ENCODE measurements at places on chromosomes 13 and 19. TPM values are rescaled to one million over a fixed set of nuclear protein-coding genes. Genes with fewer than 3 reads are reported as not detected.

The DACH1 gene
- 11.0 TPM for total RNA-seq

The RNASEH2B gene
- 50.3 TPM for total RNA-seq

The PTH2 gene
- total RNA-seq = not detected

The KIR3DL1 gene
- not detected for total RNA-seq

The ZNF329 gene
- total RNA-seq = 20.9 TPM

The SHD gene
- 18.1 TPM for total RNA-seq

The CRLF1 gene
- 38.4 TPM for total RNA-seq

The SLC25A41 gene
- 0.41 TPM for total RNA-seq

The FLT3 gene
- total RNA-seq = 0.62 TPM

- DNase-seq = no peak
Measured at GRCh38 chr13:40680659-40681323, 14.3 kb upstream of the FOXO1 start.

- no peak for DNase-seq
Measured at GRCh38 chr13:102280366-102280765, 121.5 kb downstream of the FGF14 start.

DNA sequence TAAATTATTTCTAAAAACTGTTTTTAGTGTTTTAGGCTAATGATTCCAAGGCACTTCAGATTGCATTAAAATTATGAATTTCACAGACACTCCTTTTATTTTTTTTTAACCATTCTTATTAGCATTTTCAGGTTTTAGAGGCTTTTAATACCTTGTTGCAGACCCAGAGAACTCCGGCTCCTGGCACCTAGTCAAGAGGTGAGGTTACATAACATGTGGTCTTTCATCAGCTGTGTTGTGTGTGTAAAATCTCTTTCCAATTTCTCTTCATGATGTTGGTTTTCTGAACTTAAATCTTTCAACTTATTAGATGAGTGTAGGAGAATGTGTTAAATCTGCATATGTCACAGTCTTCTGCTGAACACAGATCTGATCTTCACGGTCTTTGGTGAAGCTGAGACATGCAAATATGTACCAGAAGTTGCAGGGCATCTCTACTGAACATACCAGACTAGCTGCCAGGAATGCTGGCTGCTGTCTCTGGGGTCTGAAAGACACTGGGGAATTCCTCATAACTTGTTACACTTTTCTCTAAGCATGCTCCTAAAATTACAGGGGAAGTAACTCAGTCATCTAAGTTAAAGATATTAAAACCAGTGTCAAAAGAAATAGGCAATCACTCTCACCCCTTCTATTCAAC is 1165.3 kb downstream of the EFNB2 start:
- DNase-seq = peak; percentile 19

- DNase-seq = no peak
Measured at GRCh38 chr13:20960663-20961309, 58.2 kb upstream of the XPO4 start.

DNA sequence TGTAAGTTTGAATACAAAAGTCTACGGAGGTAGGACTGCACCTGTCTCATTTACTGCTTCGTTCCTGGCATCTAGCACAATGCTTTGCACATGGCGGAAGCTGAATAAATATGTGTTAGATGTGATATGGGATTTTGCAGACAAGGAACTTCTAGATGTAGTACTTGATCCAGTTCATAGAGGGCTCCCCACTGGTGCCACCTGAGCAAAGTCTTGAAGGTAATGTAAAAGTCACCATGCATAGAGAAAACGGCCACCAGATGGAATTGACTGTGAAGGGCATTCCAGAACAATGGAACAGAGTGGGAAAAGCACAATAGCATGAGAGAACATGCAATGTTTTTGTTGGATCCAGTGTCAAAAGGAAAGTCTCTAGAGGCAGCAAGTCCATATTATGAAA is 209.3 kb downstream of the HS6ST3 start:
- DNase-seq = no peak

DNA sequence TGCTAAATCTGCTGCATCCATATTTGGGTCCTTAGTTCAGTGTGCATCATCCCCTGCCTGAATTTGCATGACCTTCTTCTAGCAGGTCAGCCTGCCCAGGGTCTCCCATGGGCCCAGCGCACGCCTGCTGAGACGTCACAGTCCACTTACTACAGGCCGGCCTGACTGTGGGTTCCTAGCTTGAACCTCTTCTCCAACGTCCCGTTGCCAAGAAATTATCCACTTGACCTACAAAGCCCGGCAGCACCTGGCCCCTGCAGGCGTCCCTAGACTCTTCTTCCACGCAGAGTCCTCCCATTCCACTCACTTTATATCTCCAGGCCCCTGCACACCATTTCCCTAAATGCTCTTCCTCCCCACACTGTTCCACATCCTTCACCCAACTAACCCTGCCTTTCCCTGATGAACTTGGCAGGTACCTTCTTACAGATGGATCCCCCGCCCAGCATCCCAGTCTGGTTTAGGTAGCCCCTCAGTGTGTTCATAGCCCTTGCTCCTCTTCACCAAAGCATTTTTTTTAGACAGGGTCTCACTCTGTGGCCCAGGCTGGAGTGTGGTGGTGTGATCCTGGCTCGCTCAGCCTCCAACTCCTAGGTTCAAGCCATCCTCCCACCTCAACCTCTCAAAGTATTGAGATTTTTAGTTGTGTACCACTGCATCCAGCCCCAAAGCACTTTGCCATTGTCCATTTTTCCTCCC is 155.0 kb upstream of the SOX1 start:
- no peak for DNase-seq

DNA sequence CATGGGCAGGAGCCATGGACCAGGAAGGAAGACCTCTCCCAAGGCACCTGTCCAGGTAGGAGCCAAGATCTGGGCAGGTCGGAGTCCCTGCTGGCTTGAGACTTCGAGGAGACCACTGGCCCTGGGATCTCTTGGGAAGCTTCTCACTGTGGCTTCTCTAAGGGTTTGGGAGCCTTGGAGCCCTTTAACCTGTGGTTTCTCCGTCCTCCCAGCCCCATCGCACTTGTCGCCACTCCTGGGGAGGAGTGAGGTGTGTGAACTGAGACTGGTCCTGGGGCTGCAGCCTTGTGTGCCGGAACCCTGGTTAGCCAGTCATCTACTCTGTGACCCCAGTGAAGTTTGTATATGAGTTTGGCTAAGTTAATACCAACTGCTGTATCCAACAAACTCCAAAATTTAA is 8.2 kb downstream of the ZNF805 start:
- no peak for DNase-seq

GRCh38 chr13:40682449-40683240 is 16.2 kb upstream of the FOXO1 start:
- DNase-seq = peak; percentile 66

- DNase-seq = no peak
Measured at GRCh38 chr19:34960940-34961679, 2.9 kb downstream of the ZNF792 start.

GRCh38 chr13:51223560-51224270 is 1.5 kb downstream of the FAM124A start:
- DNase-seq = no peak

- DNase-seq = peak; percentile 34
Measured at GRCh38 chr19:49436381-49437017, 4.8 kb downstream of the SLC17A7 start.

- DNase-seq = no peak
Measured at GRCh38 chr13:40287428-40287827, 379.0 kb downstream of the FOXO1 start.

GRCh38 chr19:15672580-15673175 is at the start of gene CYP4F12:
CYP4F12 (plus strand) TSS chr19:15673087; CDS start chr19:15673530, 443 bp downstream.
- DNase-seq = peak; percentile 67

DNA sequence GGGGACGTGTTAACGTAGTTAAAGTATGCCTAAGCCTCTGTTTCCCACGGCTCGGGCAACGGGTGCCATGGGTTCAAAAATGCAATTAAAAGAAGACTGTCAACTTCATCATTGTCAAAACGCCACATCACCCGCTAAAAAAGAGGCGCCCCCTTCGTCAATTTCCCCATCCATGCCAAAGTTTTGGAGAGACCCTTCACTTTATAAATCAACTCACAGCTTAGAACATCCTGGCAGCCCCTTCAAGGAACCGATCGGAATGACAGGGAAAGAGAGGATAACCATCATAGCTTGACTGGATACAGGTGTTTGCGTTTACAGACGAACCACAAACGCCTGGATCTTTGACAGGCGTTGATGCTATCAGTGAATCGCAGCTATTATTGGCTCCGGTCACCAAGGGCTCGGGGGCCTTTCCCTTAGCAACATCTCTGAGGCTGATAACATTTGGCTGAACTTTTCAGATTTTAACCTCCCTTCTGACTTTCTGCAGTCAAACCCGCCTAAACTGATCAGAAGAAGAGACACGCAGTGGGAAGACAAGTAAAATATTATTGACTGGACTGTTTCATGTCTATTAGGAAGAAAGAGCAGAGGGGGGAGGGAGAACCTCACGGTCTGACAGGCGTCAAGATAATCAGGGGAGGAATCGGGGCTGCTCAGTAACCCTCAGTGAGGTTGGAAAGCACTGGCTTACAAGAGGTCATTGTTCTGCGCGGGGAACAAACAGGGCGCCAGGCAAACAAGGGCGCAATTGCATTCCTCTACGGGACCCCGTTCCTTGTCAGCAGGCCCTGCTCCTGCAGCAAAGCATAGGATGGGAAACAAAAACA is 322.5 kb upstream of the ZNF507 start:
- peak; percentile 7 for DNase-seq

DNA sequence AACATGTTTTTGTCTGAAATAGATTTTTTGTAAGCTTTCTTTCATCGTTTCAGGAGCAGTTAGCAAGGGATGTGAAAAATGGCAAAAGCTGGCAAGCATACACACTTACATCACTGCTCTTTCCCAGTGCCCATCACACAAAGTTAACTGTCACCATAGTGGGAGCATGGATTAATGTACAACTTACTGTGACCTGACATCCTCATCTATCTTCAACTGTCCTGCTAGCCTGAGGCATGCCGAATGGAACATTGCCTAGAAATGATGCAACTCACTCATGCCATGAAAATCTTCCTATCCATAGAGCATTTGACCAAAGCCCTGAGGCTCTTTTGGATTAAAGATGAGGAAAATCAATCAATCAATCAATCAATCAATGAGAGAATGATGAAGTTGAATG is 491.7 kb upstream of the SLC10A2 start:
- no peak for DNase-seq

DNA sequence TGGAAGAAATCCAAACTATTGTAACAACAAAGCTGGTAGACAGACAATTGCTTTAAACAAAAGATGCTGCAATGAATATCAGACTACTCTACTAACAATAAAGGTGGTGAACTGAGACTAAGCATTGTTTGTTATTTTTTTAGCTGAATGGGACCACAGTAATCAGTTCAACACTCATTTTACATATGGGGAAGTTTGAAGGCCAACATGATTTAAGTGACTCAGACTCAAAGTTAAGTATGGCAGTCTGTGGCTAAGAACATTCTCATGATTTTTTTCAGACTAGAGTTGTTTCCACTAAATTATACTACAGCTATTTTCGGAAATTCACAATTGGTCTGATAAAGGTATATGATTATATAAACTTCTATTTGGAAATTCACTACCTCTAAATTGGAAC is 10.4 kb downstream of the EXOSC8 start:
- DNase-seq = no peak

GRCh38 chr13:97686594-97686993 is 252.6 kb downstream of the RAP2A start:
- no peak for DNase-seq

DNA sequence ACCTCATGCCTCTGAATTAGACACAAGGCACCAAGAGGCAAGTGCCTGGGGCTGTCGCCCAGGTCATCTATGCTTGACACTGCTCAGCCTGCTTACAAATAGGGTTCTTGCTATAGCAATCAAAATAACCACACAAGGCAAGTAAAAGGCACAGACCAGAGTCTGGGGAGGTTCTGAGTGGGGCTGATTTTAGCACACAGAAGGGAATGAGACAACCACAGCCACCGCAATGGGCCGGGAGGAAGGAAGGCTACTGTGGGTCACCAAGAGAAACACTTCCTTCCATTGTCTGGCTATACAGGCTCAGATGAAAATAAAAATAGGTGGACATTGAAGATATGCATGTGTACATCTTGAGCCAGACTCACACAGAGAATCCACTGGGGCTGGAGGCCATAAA is 159.1 kb downstream of the DLEU7 start:
- DNase-seq = no peak

DNA sequence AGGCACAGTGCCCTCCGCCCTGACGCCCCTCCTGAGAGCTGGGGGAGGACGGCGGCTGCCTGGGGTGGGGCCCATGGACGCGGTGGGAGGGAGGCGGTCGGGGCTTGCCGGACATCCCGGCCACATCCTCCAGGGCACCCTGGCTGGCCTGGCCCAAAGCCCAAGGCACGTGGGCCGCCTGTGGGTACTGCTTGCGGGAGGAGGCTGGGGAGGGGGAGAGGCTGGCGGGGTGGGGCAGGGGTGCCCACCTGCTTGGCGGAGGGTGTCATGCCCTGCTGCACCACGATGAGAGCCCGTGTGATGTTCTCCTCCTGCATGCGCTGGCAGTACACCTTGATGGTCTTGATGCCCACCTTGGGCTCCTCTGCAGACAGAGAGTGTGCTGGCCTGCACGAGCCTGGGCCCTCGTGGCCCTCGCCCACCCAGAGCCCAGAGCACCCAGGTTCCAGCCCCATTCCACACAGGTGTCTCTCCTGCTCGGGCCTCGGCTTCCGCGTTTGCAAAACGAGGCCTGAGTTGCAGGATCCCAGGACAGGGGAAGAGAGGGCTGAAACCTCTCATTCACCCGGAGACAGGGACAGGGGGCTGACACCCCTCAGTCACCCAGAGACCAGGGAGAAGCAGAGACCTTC is 3.5 kb downstream of the POLR2E start:
- no peak for DNase-seq

- no peak for DNase-seq
Measured at GRCh38 chr13:105762096-105762495, 773.4 kb downstream of the EFNB2 start.

- DNase-seq = no peak
Measured at GRCh38 chr19:16678498-16678897, 17.6 kb downstream of the TMEM38A start.

- DNase-seq = peak; percentile 37
Measured at GRCh38 chr19:40650749-40651305, 39.6 kb downstream of the NUMBL start.

GRCh38 chr19:55075371-55075998 is at the start of gene EPS8L1:
EPS8L1 (plus strand) TSS chr19:55075869; CDS start chr19:55076445, 576 bp downstream.
- no peak for DNase-seq

DNA sequence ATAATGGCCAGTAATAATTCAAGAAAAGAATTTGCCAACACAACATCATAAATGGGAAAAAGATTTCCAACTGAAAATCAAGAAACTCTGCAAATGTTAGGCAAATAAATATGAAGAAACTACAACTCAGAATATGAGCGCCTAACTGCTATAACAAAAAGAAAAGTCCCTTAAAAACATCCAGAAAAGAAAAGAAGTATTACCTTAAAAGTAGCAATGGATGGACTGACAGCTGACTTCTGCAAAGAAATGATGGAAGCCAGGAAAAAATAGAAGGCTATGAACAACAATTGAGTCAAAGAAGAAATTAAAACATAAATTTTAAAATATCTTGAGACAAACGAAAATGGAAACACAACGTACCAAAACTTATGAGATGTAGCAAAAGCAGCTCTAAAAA is 482.3 kb upstream of the ZNF507 start:
- DNase-seq = no peak

DNA sequence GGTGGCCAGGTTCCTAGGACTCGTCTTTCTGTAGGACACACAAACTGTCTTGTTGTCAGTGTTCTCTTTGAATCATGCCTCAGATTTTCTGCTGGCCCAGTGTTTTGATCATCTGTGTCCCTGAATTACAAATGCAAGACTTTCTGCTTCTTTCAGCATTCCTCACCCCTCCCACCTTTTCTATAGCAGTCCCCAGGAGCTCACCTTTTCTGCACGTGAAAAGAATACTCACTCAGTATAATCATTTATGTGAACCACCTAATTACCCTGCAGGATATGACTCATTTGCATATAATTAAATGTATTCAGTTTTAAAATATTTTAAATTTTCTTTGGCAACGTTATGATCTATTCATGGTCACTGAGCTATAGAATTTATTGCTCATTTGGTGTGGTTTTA is 389.2 kb downstream of the ITGBL1 start:
- DNase-seq = no peak
